ENCODE measurements at places on chromosomes 6 and 20.

GRCh38 chr20:35299780-35300179 is 7.6 kb upstream of the FAM83C start:
- no peak for DNase-seq

DNA sequence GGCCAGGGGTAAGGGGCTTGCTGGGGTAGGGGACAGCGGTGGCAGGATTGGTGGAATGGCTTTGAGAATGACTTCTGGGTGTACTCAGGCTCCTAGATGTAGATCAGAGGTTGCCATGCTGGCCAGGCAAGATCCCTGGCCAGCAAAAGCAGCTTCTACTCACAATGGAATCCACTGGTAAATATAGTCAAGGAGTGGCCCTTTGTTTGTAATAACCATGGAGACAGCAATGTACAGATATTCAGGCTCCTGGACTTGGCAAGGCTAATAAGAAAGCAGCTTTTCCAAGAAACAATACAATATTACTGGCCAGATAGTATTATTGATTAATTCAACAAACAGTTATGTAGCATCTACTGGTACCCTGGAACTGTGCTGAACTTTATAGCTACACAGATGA is 37.9 kb downstream of the CDH26 start:
- DNase-seq: no peak

DNA sequence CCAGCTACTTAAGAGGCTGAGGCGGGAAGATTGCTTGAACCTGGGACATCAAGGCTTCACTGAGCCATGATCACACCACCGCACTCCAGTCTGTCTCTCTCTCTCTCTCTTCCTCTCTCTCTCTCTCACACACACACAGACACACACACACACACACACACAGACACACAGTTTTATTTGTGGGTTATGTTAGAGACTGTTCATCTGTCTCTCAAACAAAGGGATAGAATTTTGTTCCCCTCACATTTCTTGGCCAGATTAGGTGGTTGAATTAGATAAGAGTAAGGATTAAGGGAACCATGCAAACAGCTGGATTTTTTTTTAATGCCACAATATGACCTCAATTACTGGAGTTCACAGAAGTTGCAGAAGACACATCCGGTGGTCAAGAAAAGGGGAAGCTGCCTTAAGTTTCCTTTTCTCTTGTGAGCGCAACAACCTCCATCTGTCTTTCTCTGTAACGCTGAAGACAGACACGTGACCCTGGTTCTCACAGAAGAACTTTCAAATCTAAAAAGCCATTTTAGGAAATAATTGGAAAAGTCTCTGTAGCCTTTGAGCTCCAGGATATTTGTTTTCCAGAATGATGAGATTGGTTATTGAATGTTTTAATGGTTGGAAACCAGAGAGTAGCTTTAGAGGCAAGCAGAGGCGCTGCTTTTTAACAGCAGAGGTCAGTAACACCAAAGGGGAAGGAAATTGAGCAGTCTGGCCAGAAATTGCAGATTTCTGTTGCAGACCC is 32.9 kb upstream of the LGSN start:
- DNase-seq: no peak

GRCh38 chr6:99349171-99350141 is at the start of gene FAXC:
TSS of gene FAXC (minus strand) at chr6:99349674. CDS start at chr6:99349372, 302 bp downstream.
- no peak for DNase-seq

- no peak for DNase-seq
These were observed 297.8 kb downstream of the ZFAND3 start for GRCh38 chr6:38117281-38117680.

DNA sequence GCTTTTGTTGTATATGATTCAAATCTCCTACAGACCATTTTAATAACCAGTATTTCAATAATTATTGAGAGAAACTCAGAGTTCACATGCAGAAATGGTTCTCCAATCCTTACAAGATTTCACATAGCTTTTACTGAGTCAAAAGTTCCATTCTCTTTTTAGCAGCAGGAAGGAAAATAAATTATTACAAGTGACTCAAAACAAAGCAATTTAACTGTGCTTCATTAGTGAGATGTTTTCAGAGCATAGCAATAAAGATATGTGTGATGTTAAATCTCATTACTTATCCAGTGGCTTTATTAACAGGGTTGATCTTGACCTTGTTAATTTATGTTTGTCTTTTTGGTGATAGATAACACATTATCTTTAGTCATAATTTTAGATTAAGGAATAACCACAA is 22.0 kb downstream of the KIF13A start:
- DNase-seq: no peak

GRCh38 chr6:84272298-84272697 is 44.9 kb upstream of the CEP162 start:
- DNase-seq: no peak

GRCh38 chr20:19688031-19688806 is 69.8 kb upstream of the RIN2 start:
- no peak for DNase-seq
